CD4-positive, alpha-beta T cell (primary cell): ENCODE measurements at places on chromosomes 7 and 10.

DNA sequence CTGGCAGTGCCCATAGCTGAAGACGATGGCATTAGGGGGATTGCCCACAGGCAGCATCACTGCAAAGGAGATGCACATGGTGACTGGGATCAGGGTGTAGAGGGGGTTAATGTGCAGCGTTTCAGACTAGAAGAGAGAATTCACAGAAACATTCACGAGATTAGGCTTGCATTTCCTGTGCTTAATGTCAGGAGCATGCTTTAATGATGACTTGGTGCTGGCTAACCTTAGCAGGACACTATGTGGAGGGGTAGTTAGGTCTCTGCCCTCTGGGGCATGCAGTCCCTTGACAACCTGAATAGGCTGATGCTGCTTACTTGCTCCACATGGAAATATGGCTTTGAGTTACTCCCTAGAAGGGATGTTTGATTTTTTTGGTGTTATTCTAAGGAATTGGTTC, 21.8 kb downstream of the STMP1 start:
- DNase-seq: no peak

DNA sequence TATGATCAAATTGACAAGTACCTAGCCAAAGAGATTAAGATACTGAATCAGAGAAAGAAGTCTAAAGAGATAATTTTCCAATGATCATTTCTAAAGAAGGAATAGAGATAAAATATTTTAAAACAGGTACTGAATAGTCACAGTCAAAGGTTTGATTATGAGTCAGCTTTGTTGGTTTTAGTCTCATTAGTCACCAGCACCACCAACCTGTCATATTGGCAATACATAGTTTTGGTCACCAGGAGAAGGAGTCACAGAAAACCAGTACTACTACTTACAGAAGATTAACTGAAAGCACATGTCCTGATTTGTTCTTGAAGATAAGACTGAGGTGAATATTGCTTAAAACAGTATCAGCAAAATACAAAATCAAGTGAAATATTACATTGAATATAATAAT, 34.6 kb downstream of the ZEB1 start:
- DNase-seq: no peak

GRCh38 chr10:8055420-8056349, 1.2 kb downstream of the GATA3 start:
- DNase-seq: no peak

- DNase-seq: no peak
Measured at GRCh38 chr10:67280405-67280804, 354.6 kb downstream of the LRRTM3 start.

GRCh38 chr10:1185911-1186682, 129.9 kb downstream of the WDR37 start:
- no peak for DNase-seq

DNA sequence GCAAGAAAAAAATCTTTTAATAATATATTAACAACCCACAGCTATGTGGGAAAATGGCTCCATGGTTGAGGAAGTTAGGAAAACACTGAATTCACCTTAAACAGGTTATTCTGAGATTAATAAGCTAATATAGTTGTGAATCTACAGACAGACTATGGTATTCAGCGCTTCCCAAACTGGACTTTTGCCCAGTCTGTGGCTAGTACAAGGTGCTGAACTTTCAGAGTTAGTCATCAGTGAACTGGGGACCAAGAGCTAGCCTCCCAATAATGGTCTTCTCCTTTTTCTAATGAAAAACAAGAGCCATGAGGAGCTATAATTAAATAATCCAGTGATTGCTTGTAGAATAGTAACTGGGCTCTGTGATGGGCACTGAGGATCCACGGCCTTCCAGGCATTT, 65.3 kb downstream of the FRMPD2 start:
- DNase-seq: no peak

DNA sequence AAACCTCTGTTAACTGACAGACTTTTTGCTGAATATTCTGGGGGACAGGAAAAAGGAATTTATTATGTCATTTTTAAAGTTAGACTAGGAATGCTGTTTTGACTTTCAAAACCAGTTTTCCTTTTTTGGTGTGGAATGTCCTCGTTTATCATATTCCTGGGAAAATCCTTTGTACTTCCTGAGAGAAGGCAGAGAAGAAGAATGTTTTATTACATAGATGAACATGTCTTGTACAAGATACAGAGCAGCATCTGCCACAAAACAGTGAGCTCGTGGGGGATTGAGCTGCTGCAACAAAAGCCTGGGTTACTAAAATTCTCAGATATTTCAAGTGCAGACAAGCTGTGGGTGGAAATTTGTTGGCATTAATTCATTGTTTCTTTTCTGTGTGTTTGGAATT, 20.2 kb downstream of the MCU start:
- no peak for DNase-seq

GRCh38 chr7:16484453-16485158, 19.1 kb upstream of the SOSTDC1 start:
- no peak for DNase-seq

GRCh38 chr10:60508831-60509230, 119.2 kb upstream of the ANK3 start:
- DNase-seq: no peak

GRCh38 chr10:11189582-11190376, 172.1 kb downstream of the CELF2 start:
- no peak for DNase-seq

DNA sequence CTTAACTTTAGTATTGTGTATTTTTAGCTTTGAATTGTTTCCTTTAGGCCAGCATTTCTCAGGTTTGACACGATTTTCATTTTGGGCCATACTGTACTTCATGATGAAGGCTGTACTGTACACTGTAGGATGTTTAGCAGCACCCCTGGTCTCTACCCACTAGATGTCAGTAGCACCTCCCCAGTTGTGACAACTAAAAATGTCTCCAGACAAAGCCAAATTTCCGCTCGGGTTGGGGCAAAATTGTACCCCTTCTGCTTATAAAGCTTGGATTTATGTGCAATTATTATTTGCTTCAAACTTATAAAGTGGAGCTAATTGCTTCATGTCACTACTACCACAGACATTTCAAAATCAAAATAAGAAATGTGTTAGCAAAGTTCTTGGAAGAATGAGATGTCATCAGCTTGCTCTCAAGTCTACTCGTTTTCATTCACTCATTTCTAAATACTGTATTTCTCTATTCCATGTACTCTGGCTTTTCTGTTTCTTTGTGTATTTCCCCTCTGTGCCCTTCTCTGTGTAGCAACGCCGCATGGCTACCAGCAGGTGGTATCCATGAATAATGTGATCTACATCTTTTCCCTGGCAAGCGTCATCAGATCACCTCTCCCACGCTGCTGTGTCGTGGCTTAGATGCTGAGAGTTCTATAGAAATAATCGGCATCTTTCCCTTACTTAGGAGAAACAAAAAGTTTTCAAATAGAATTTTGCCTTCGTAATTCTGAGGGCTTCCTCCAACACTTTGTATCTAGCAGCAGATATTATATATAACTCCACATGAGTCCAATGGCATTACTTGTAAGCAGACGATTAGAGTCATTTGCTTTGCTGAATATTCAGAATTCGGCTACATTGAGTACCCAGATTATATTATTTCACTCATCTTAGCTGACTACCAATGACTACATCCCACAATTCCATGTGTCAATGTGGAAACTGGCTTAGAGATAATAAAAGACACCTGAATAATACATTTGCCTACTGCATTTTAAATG, 47.8 kb upstream of the CALCR start:
- no peak for DNase-seq

DNA sequence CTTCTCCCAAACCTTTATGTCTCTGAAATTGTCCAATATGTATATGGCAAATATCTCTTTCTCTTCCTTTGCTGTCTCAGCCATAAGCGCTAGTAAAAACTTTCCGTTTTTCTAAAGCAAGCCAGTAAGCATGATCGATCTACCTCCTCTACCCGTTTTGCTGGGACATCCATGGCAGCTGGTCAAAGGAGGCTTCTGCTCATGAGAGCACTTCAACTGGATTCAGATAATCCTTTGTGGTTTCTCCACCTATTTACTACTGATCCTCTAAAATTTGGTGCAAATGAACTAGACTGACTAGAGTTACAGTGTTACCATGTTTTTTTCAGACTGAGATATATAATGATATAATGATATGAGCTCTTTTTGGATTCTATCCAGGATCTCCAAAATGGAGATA, 42.7 kb downstream of the GBF1 start:
- DNase-seq: no peak

DNA sequence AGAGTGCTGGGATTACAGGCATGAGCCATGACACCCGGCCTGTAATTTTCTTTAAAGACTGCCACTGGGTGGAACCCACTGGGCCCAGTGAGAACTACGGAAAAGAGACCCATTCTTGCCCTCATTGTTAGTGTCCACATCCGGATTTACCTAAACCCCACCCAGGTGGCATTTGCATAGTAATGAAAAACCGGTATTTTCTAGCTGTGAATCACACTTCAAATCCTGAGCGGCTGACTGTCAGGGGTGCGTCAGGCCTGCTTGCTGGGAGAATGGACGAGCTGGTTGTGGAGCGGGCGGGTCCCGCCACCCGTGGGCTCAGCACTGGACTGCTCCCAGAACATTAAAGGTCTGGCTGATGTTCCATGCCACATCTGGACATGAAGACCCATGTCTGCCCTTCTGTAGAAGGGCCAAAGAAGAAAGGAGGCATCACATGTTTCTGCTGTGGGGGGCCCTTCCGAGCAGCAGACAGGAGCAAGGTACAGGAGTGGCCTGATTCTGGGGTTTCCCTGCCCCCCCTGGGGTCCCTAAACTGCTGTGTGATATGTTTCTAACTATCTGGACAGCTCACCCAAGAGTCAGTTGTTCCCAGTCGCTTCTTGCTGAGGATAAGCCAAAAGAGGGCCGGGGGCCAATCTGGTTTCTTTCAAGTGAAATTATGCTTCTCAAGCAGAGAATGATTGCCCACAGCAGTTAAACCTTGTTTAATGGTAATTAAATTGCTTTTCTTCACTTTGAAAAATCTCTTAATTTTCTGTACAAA, 46.4 kb downstream of the KIAA1217 start:
- no peak for DNase-seq

DNA sequence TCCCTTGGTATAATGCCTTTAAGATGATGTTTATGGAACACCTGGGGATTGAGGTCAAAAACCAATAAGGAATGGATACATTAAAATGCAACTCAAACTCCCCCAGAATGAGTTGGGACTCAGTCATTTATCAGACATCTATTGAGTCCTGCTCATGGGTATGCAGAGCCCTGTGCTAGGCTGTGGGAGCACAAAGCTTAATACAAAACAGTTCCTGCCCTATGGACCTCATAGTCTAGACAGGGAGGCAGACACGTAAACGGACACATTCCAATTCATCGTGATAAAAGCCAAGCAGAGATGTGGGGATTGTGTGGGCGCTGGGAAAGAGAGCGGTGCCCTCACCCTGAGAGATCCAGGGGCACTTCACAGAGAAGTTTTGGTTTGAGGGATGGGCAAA, 181.7 kb downstream of the PTEN start:
- no peak for DNase-seq

DNA sequence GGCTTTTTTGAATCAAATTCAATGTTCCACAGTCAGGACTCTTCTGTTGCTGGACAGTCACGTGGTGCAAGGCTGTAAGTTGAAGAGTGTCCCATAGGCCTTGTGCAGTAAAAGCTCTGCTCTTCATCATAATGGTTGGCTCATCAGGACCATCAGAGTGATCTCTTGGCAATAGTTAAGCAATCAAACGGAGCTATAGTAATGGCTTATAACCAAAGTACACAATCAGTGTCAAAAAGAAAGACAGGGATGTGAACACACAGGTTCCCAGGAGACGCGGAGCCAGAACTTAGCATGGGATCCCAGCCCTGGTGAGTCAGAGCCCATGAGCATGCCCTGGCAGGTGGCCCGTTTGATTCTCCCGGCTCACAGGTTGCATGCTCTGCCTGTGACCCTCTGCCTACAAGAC, 10.8 kb upstream of the GPNMB start:
- no peak for DNase-seq

DNA sequence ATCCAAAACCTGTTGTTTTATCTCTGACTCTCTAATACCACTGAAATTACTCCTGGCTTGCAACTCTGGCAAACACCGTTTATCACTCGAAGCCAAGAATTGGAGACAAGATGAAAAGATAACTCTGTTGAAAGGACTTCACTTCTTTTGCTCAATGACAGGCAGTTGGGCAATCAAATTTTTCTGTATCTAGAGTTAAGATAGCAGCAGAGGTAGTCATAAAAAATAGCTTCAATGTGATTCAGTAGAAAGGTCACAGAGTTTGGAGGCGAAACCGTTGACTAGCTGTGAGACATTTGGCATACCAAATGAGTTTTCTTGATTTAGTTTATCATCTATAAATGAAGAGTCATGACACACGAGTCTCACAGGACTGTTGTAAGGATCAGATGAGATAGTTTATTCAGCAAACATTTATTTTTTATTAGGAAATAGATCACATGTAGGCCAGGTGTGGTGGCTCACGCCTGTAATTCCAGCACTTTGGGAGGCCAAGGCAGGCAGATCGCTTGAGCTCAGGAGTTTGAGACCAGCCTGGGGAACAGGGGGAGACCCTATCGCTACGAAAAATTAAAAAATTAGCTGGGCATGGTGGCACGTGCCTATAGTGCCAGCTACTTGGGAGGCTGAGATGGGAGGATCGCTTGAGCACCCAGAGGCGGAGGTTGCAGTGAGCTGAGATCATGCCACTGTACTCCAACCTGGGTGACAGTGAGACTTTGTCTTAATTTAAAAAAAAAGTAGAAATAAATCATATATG, 23.6 kb downstream of the AKR1B1 start:
- no peak for DNase-seq

DNA sequence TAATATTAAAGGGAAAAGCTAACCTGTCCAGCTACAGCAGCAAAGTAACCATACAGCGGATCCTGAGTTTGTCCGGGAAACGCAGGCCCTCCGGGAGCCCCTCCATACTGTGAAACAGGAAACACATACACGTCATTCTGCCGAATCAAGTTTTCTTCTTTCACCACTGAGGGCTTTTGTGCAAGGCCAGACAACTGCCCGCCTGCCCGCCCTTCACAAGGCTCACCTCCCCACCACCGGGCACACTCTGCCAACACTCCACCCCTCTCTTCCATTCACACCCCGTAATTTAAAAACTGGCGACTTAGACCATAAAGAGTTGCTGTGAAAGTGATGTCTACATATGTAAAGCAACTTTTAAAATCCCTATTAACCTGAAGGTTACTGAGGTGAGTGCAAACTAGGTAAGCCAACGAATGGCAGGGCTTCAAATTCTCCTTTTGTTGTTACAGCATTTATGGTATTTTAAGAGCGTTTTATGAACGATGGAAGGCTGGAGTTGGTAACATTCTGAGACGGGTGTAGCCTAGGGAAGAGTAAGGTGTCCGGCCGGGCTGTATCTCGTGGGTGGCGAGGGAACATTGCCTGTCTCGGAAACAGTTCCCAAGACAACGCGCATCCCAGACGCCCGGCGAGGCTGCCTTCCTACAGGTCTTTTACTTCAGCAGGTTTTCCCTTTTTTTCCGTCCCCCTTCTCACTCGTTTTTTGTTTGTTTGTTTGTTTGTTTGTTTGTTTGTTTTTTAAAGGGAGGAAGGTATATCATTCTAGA, 817 bp downstream of the SRI start:
- DNase-seq: peak; percentile 11

- no peak for DNase-seq
Measured at GRCh38 chr10:29304264-29304994, 15.6 kb downstream of the LYZL1 start.

- no peak for DNase-seq
Measured at GRCh38 chr7:28237363-28237762, 56.8 kb upstream of the JAZF1 start.

- DNase-seq: no peak
Measured at GRCh38 chr10:121155742-121156474, 304.7 kb downstream of the WDR11 start.
